Renal cortical epithelial cell (primary cell): ENCODE measurements at places on chromosomes 3 and 15. TPM values are rescaled to one million over a fixed set of nuclear protein-coding genes. Genes with fewer than 3 reads are reported as not detected.
A peak's percentile ranks its signal among the peaks of the same experiment; 100 is the strongest.

Gene LINGO1
- total RNA-seq = not detected in 2 replicates

Gene CLDN18
- total RNA-seq = not detected in 2 replicates

GRCh38 chr15:80457896-80458295, 53.7 kb downstream of the ARNT2 start:
- no peak for DNase-seq

DNA sequence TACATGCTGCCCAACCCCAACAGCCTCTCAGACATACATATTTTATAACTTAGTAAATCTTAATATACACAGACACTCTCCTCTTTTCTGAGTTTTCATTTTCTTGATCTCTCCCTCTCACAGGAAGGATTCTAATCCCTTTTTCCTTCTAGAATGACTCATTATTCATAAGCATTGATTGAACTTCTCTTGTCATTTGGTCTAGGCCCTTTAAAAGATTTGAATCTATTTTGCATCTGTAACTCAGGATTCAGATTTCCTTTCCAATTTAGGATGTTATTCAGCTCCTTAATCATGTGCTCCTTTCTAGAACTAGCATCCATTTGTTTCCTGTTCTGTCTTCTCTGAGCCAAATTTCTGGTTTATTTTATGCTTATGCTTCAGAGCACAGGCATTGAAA, 624.5 kb upstream of the SGO1 start:
- no peak for DNase-seq

DNA sequence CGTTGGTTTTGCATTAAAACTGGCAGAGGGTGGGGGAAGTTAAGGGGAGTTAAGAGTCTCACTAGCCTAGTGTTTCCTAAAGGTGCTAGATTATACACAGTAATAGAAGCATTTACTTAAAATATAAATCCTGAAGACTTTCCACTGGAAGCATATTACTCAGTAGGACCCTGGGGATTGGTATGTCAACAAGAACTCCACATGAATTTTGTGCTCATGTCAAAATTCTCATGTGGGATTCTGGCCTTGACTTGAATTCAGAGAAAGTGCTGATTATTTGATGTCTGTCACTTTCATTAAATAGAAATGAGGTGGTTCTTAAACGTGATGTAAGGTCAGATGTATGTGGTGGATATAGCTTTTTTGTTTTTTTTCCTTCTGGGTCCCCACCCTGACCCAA, 997.2 kb downstream of the TUSC7 start:
- no peak for DNase-seq

- no peak for DNase-seq
These were observed 19.0 kb downstream of the RPL39L start for GRCh38 chr3:187120326-187120725.

DNA sequence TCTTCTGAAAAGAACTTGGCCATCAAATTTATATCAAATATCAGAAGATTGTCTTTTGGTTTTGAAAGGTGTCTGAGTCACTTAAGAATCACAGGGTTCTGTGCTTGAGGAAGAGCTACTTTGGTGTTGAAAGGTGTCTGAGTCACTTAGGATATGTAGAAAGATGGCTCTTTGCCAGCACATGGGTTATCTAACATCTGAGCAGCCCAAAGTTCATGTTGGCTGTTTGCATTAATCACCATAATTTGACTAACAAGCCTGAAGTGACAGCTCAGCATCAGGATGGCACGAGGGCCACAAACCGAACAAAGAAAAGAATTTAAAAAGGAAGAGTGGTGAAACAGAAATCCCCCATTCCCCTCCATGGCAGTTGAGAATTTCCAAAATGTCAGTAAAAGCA, 190.5 kb upstream of the CMC1 start:
- peak; percentile 64 for DNase-seq

- DNase-seq = no peak
These were observed 154.3 kb downstream of the RBPMS2 start for GRCh38 chr15:64621056-64621455.

GRCh38 chr3:39282057-39282456, 2.2 kb upstream of the CX3CR1 start:
- DNase-seq = no peak
